ENCODE measurements at places on chromosomes 13 and 19. TPM values are rescaled to one million over a fixed set of nuclear protein-coding genes. Genes with fewer than 3 reads are reported as not detected.

Gene ABHD13
- 8.2 TPM for polyA plus RNA-seq

Gene CLDND2
- polyA plus RNA-seq = not detected

Gene IZUMO1
- not detected for polyA plus RNA-seq

Gene LRP3
- polyA plus RNA-seq = not detected

Gene KIR2DL3
- polyA plus RNA-seq = 0.11 TPM

Gene MAMSTR
- 0.87 TPM for polyA plus RNA-seq

Gene ZNF66
- 4.1 TPM for polyA plus RNA-seq

Gene PTGER1
- not detected for polyA plus RNA-seq

Gene CACNA1A
- 0.31 TPM for polyA plus RNA-seq

Gene SYT5
- polyA plus RNA-seq = not detected

Gene CDC34
- polyA plus RNA-seq = 41.4 TPM

Gene HSPB6
- not detected for polyA plus RNA-seq

Gene ZNF726
- polyA plus RNA-seq = 2.1 TPM

Gene SOX1
- not detected for polyA plus RNA-seq

All from naive thymus-derived CD4-positive, alpha-beta T cell (primary cell).